ENCODE measurements at places on chromosomes 5 and 9.

- no peak for DNase-seq
These were observed 14.0 kb upstream of the PSMD5 start for GRCh38 chr9:120856700-120857099.

DNA sequence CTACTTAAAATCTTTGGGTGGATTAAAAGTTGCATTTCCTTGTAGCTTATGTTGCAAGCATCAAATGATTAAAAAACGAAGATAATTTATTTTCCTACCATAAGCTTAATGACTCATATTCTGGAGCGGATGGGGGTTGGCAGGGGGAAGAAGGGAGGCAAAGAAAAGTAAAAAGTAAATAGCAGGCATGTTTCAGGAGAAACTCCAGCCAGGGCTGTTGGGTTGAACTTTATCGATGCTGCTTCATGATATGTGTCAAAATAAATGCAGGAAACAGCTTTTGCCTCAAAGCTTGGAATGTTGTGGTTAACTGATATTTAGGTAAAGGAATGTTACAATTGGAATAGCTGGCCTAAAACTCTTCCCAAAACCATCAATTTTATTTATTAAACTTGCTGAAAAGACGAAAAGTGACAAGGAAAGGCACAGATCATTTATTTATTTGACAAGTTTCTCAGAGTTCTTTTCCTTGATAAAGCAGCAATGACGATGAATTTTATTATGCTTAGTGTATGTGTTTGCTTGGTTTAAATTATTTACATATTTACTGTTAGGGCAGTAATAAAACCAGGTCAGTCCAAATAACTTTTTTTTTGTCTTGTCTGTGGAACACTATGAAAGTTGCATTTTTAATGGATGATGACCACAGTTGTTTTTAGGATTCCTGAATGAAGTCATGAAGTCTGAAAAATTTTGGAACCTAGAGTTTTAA lies 177.9 kb downstream of the PCSK1 start:
- DNase-seq, result peak; percentile 99

DNA sequence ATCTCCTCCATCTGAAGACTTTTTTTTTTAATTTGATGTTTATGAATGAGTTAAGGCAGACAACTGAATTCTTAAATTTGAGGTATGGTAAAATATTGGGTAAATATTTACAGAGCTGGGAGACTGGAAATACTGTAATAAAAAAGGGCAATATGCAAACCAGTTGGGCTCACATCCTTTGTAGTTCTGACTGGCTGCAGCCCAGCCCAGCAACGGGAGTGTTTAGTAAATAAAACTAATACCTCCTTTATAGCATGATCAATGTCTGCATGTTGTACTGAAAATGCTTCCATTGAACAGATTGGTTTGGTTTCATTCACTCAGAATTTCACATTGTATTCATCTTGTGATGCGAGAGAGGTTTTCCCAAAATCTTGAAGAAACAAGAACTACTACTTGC lies 365.0 kb downstream of the DMRT2 start:
- DNase-seq, result no peak

DNA sequence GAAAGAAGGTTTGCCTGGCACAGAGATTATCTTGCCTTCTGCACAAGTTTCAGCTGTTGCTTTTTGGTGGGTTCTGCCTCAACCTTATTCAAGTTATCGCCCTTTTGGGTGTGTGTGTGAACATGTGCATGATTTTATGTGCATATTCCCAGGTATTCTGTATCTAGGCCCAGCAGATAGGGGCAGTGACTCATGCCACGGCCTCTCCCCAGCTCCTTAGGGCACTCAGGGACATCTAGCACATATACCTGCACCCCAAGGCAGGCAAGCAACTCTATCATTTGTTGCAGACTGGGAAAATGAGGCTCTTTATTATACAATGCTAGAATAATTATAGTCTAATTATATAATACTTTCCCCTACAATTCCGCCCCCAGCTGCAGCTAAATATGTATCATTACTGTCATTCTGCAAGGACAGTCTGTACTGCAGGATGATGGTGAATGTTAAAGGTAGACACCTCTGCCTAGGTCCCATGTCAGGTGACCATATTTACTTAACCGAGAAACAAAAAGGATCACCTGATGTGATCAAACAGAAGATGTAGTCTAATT lies 128.9 kb downstream of the PDE8B start:
- DNase-seq, result no peak

- no peak for DNase-seq
These were observed 559.0 kb upstream of the FTMT start for GRCh38 chr5:121292664-121293063.

GRCh38 chr9:92752812-92753404 lies 11.7 kb downstream of the BICD2 start:
- no peak for DNase-seq

DNA sequence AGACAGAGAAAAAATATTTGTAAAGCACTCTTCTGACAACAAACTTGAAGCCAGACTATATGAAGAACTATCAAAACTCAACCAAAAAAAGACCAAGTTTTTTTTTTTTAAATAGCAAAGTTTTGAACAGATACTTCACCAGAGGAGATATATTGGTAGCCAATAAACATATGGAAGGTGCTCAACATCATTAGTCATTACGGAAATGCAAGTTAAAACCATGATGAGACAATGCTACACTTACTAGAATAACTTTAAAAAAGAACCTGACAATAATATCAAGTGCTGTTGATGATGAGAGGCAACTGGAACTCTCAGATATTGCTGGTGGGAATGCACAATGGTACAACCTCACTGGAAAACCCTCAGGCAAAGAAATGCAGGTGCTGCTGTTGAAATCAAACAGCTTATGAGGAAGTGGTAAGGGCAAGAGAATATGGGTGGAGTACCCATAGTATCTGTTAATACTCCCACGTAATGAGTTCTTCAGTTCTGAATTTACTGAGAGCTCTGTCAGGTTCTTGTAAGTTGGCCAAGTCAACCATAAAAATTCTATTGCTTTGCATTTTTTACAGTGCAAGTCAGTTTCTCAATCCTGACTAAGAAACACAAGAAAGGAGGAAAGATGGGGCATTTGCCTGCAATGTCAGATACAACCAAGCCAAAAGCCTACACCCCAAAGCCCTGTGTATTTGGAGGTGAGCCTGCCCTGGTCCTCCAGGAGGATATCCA lies 87.3 kb upstream of the GNAQ start:
- DNase-seq, result peak; percentile 66

DNA sequence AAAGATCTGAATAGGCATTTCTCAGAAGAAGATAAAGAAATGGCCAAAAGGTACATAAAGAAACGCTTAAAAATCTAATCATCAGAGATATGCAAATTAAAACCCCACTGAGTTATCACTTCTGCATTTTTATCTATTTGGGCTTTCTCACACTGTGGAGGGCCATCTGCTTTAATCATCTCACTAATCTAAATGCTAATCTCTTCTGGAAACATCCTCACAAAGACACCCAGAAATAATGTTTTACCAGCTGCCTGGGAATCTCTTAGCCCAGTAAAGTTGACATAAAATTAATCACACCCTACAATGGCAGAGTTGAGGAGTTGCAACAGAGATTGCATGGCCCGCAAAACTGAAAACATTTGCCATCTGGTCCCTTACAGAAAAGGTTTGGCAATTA lies 407.9 kb upstream of the CYLC2 start:
- DNase-seq, result no peak

- DNase-seq, result no peak
These were observed 1049.0 kb downstream of the PTPRD start for GRCh38 chr9:9563817-9564216.

GRCh38 chr5:9149988-9150387 lies 395.9 kb downstream of the SEMA5A start:
- DNase-seq, result peak; percentile 53

GRCh38 chr9:117523531-117524153 lies 108.8 kb upstream of the ASTN2 start:
- DNase-seq, result no peak

DNA sequence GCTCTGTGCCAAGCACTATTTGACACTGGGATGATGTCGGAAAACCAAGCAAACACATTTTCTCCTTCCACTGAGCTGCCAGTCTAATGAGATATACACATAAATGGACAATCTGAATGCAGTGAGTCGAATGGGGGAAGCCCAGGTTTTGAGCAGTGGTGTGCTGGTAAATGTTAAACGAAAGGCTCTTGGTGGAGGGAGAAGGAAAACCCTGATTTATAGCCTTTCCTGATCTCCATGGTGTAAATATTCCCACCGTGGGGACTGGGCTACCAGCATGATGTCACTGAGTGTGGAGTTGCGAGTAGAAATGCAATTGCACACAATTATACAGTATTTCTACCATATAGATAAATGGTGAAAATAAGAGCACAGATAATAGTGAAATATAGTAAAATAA lies 5.0 kb upstream of the GSN start:
- no peak for DNase-seq

- no peak for DNase-seq
These were observed 52.9 kb upstream of the PTGER4 start for GRCh38 chr5:40626801-40627200.

DNA sequence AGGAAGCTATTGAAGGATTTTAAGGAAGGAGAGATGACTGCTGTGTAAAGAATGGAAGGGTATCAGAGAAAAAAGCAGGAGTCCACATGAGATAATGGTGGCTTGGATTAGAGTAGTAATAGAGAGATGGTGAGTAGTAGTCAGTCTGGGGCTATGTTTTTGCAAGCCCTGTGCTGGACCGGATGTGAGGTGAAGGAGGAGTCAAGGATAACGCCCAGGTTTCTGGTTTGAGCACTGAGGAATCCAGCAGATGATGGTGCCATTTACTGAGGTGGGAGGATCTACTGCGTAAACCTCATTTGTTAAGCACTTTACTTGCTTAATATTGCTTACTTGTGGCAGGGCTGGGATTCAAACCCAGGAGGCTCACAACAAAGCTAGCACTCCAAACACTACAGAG lies 1.1 kb downstream of the TIGD6 start:
- peak; percentile 19 for DNase-seq

DNA sequence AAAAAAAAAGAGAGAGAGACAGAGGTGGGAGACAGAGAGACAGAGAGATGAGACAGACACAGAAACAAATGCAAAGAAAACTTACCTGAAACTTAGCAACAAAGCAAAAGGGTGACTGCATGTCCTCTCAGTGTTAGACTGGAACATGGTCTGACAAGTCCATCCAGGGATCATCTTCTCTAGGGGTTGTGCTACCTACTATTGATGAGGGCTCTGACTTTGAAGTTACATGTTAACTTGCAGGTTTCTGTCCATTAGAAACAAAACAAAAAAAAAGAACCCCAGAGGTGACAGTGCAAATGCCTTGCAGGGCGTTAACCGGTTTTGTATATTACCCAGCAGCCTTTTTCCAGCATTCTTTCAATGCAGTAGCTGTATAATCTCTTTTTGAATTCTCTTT lies 13.6 kb upstream of the SPARC start:
- no peak for DNase-seq

GRCh38 chr5:117692606-117693005 lies 1118.0 kb upstream of the SEMA6A start:
- DNase-seq, result no peak

DNA sequence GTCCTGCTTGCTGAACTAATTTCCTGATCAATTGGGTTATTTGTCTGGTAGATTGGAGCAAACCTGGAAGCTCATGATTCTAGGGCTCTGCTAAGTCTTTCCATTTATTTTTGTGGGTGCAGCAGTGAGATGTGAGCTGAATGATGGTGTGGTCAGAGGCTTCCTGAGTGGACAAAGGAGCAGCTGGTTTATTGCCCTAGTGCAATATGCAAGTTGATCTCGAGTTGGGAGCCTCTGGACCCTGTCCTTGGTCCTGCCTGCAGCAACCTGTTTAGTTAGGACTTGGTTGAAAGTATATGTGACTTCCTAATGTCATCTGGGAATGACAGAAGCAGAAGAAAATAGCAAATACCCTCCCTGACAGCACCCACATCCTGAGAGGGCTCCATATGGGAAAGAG lies 4.2 kb upstream of the UNC5A start:
- no peak for DNase-seq

GRCh38 chr5:8628521-8628920 lies 759.6 kb downstream of the MTRR start:
- no peak for DNase-seq

GRCh38 chr9:97629156-97629555 lies 4.0 kb downstream of the TSTD2 start:
- no peak for DNase-seq

All from fibroblast of the aortic adventitia (primary cell).